Glutamatergic neuron (in vitro differentiated cells): ENCODE measurements at places on chromosomes 12 and 14. TPM values are rescaled to one million over a fixed set of nuclear protein-coding genes. Genes with fewer than 3 reads are reported as not detected.

- H3K27ac ChIP-seq, result no peak overlapping the region
- no peaks in the 10 kb centered on the region for H3K4me1 ChIP-seq
- H3K27me3 ChIP-seq, result no peaks in the 10 kb centered on the region
- H3K36me3 ChIP-seq, result no peaks in the 10 kb centered on the region
Measured at GRCh38 chr12:20314328-20314727, 54.0 kb upstream of the PDE3A start.

- H3K27me3 ChIP-seq, result no peaks in the 10 kb centered on the region
- H3K27ac ChIP-seq, result peak overlapping the region; percentile 56
- DNase-seq, result no peak
Measured at GRCh38 chr14:55964821-55965220, 153.4 kb upstream of the PELI2 start.

DNA sequence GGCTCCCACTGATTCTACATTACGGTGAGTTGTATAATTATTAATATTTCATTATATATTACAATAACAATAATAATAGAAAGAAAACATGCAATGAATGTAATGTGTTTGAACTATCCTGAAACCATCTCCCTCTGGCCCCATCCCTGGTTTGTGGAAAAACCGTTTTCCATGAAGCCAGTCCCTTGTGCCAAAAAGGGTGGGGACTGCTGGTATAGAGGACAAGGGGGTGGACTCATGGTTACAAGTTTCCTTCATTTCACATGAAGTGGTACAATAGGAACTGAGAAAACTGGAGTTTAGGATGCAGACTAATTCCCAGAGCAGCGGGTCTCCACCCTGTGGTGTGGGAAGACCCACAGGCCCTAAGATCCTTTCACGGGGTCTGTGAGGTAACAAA lies 3.0 kb upstream of the C1RL start:
- no peak for DNase-seq
- H3K27me3 ChIP-seq, result peaks cover 4% of the 10 kb centered on the region
- no peaks in the 10 kb centered on the region for H3K4me1 ChIP-seq

WDHD1 gene
- total RNA-seq, result 13.9 TPM

PPP1R1A gene
- 47.6 TPM for total RNA-seq

- no peaks in the 10 kb centered on the region for H3K27me3 ChIP-seq
- no peak overlapping the region for H3K27ac ChIP-seq
- H3K4me1 ChIP-seq, result peaks cover 5% of the 10 kb centered on the region
- H3K36me3 ChIP-seq, result no peaks in the 10 kb centered on the region
- no peak overlapping the region for H3K4me3 ChIP-seq
Measured at GRCh38 chr12:131536337-131536736, 174.6 kb upstream of the SFSWAP start.
